ENCODE measurements at places on chromosomes 5 and 9. TPM values are rescaled to one million over a fixed set of nuclear protein-coding genes. Genes with fewer than 3 reads are reported as not detected.

The TRUB2 gene
- 37.4 TPM for total RNA-seq

The SLC1A3 gene
- total RNA-seq: 195 TPM

The TLR4 gene
- not detected for total RNA-seq

The CDH18 gene
- total RNA-seq: 0.32 TPM

The CCDC192 gene
- total RNA-seq: not detected

The NELFB gene
- total RNA-seq: 79.8 TPM

The BAAT gene
- 1.3 TPM for total RNA-seq

The MTMR12 gene
- 35.7 TPM for total RNA-seq
